ENCODE measurements at places on chromosomes 6 and 20.

GRCh38 chr20:62637110-62637509 lies 5.2 kb upstream of the SLCO4A1 start:
- DNase-seq: no peak

DNA sequence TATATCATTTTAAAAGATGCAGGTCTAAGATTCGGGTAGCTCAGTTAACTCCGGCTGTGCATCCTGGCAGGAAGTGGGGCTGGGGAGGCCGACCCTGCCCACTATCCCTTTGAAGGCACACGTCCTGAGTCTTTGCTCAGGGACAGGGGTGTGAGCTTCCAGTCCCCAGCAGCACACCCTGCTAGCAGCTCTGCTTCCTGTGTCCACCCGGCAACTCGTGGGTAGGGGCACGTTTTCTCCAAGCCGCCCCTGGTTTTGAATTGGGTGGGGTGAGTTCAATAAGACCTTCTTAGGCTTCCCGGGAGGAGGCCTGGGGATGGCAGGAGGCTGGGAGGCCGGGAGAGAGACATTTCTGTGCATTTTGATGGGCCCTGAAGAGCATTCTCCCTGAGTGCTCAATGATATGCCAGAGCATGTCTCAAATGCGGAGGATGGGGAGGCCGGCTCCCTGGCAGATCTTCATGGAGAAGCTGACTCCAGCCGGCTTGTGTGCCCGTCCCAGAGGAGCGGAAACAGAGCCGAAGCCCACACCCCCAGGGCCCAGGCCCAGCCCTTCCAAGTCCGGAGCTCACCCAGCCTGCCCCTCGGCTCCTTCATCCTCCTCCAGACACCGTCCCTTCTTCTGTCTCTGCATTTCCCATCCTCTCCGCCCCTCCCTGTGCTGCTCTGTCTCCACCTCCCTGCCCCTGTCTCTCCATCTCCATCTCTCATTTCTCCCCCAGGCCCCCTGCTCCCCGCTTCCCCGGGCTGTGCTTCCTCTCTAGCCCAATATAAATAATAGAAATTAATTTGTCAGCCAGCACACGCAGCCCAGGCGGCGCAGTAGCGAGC lies 36.3 kb upstream of the ZFAND3 start:
- DNase-seq: no peak

DNA sequence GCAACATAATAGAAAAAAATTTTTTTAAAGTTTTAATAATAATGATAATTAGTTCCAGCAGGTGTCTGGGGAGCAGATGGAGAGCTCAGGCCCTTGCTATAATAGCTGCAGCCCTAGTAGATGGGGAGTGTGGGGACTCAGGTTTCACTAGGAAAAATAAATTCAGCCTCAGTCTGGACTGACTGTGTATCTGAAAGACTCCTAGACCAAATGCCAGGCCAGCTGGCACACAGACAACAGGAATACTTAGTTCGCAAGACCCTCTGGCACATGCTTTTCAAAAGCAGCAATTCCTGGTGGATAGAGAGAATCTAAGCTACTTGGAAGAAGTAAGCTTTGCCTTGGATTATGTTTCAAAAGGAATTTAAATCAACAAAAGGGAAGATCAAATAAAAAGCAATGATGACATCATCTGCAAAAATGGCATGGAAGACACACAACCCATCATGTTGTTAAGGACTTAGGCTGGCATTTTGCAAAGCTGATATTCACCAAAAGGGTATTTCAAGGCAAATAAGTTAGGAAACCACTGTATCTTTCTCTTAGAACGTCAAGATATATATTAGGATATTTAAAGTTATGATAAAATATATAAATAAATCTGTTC lies 107.8 kb downstream of the RNGTT start:
- DNase-seq: no peak

DNA sequence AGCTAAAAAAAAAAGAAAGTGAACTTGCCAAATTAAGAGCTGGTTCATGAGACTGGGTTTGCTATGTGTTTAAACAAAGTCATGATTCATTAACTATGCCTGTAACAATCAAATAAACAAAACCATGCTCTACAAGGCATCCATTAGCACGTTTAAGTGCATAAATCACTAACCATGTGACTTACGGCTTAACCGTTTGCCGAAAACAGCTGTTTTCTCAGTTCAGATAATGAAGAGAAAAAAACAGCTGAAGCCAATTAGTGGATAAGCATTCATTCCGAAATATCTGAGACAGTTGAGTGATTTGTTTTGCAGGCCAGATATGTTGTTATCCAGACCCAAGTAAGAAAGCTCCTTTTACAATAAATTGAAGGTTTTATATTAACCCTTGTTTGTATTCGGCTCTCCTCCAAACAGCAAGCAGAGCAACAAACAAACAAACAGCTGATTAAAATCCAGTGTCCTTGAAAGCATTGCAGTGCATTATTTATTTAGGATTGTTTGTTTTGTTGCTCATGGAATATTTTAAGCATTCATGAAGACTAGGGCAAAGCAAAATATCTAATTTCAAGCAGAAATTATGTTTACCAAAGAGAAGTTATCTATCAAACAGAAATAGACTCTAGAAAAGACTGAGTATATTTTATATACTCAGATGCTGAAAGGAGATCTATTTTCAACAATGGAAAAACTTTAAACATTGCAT lies 343.5 kb downstream of the RFPL4B start:
- DNase-seq: peak; percentile 53

Data from BJ (cell line).